ENCODE measurements at places on chromosomes 11 and 22. TPM values are rescaled to one million over a fixed set of nuclear protein-coding genes. Genes with fewer than 3 reads are reported as not detected.

The GPR137 gene
- 16.3 TPM for total RNA-seq

The FAM227A gene
- total RNA-seq = 1.0 TPM

DNA sequence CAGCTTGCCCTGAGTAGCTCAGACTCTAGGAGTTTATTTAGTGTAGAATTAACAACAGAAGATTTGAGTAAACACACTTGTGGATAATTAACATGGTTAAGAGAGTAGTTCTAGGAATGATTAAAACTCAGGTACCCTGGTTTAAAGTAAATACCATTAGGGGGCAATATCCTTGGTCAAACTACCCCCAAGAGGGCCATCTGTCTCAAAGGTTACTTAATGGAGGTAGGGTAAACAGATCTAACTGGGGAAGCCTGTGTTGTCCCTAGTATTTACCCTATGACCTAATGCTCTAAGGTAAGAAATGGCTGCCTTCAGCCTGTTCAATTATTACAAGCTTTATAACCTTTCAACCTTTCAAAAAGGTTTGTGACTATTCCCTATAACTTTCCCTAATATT is 10.6 kb upstream of the GLYATL1 start:
- no peak for DNase-seq

DNA sequence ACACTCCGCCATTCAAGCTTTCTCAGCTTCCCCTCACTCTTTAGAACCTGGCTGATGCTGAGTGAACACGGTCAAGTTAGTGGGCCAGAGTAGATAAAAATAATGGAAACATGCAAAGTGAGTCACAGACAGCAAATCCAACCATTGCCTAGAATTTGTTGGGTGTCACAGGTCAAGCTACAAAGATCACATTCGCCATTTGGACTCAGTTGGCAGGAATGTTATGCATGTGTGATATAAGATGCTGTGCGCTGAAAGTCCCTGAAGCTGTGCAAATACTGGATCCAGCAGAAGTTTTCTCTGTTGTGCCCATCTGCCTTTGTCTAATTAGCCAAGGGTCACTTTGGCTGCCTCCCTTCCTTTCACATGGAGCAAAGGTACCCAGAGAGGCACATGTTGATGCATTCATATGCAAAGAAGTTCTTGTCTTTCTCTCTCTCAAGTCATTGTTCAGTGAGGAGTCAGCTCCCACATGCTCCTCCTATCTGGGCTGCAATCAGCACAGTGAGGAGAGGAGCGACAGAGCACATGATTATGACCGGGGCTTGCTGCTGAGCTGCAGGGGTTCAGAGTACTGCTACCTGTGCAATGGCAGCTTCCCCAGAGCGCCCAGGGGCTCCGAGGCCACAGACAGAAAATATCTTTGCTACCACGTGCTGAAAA is 39.7 kb downstream of the FLI1 start:
- no peak for DNase-seq

The CRYBB3 gene
- total RNA-seq = 0.43 TPM

DNA sequence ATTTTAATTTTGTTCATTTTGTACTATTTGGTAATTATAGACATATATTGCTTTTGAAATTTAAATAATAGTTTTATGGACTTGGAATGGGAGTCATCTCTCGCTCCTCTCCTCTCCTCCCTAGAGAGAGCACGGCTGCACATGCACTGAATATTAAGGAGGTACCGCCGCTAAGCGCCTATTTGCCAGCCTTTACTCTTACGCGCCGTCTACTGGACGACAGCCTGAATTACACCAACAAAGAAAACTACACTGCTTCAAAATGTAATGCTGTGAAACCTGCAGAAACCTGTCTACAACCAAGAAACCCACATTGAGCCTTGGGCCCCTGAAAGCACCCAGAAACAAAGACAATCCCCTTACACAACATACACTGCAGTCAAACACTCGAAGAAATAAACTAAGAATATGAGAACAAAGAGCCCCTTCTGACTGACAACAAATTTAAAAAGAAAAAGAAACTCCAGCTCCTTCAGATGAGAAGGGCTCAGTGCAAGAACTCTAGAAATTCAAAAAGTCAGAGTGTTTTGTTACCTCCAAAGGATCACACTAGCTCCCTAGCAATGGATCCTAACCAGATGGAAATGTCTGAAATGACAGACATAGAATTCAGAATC is 737.2 kb downstream of the LRRC4C start:
- DNase-seq = no peak

The RTN4R gene
- 18.6 TPM for total RNA-seq
